ENCODE measurements at places on chromosomes 1 and 21.
A peak's percentile ranks its signal among the peaks of the same experiment; 100 is the strongest.

DNA sequence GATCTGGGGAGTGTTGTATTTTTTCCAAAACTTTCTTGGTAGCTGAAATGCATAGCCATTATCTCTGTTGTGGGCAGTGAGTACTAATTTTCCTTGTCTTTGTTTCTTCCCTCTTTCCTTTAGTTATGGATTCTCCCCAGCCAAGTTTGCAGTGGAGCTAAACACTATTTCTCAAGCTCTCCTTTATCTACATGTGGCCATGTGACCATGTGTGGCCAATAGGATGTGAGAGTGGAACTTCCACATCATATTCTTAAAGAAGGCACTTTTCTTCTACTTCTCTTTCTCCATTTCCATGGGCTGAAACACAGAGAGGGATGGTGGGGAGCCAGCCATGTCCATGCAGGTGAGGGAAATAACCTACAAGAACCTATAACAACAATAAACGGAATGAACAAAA lies 230.8 kb downstream of the CTH start:
- no peak for DNase-seq

GRCh38 chr1:245999697-246000637 lies 507.1 kb downstream of the SMYD3 start:
- no peak for DNase-seq

DNA sequence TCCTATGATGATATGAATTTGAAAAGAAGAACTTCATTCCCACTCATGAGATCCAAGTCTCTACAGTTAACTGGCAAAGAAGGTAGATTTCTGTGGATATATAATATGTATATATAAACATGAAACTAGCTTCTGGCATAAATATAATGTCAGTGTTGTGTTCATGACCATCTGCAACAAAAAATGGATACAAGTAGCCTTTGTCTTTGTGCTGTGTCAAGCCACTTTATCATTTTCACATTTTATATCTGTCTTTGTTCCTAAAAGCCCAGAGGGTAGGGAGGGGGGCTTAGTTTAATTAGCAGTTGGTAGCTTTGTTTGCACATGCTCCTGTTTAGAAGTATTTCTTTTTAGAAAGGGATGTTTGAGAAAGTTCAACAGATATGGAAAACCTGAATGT lies 56.2 kb upstream of the FASLG start:
- no peak for DNase-seq

- DNase-seq, result no peak
Observed at GRCh38 chr1:57788313-57788712, 364.5 kb upstream of the DAB1 start.

DNA sequence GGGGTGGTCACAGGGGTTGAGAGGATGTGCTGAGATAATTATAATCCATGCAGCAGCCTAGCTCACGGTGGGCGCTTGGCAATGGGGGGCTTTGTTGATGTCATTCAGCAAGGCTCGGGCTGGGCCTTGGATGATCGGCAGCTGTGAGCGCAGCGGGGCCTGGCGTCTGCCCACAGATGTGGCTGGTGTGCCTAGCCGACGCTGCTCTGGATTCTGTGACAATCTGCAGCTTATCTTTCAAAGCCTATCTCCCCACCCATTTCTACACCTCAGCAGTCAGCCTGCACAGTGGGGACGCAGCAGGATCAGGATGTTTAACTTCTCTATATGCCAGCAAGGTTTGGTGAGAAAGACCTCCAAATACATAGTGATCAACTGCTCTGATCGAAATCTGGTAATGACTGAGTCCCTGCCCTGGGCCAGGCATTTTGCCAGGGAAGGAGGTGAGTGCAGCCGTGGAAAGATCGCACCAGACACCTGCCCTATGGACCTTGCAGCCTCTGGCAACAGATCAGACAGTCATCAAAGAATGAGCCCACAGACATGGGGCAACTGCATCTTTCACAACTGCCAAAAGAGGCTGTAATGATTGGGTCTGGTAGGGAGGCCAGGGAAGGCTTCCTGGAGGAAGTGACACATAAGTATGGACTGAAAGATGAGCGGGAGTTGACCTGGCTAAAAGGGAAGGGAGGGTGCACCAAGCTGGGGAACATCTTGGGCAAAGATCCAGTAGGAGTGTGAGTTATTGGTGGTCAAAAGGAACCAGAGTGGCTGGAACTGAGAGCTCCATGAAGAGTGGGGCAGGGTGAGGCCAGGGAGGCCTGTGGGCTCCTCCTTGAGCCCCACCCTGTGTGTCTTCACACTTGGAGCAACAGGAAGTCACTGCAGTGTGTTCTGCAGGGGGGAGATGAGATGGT lies 35.3 kb downstream of the EPHB2 start:
- DNase-seq, result no peak

GRCh38 chr1:33634806-33635205 lies 162.4 kb downstream of the ZSCAN20 start:
- DNase-seq, result no peak

- no peak for DNase-seq
Observed at GRCh38 chr1:30877205-30877912, 31.2 kb downstream of the SDC3 start.

GRCh38 chr1:78645723-78646122 lies 3.9 kb upstream of the IFI44 start:
- DNase-seq, result no peak

DNA sequence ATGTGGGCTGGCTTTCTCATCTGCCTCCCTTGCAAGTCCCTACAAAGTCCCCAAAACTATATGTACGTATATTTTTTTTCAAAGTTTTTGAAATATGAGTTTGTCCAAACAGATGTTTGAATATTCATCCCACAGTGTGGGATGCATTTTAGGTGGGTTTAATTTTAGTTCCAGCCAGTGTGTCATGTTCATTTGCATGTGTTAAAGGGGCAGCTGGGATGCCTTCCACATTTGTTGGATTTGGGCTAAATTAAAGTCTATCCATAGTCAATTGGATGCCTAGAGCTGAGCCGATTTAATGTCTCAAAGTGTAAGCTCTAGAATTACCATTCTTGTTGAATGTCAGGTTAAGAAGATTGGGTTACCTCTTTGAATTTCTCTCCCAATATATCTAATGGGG lies 139.2 kb downstream of the GALNT2 start:
- no peak for DNase-seq

GRCh38 chr1:3530086-3530925 lies 75.8 kb downstream of the ARHGEF16 start:
- DNase-seq, result no peak

DNA sequence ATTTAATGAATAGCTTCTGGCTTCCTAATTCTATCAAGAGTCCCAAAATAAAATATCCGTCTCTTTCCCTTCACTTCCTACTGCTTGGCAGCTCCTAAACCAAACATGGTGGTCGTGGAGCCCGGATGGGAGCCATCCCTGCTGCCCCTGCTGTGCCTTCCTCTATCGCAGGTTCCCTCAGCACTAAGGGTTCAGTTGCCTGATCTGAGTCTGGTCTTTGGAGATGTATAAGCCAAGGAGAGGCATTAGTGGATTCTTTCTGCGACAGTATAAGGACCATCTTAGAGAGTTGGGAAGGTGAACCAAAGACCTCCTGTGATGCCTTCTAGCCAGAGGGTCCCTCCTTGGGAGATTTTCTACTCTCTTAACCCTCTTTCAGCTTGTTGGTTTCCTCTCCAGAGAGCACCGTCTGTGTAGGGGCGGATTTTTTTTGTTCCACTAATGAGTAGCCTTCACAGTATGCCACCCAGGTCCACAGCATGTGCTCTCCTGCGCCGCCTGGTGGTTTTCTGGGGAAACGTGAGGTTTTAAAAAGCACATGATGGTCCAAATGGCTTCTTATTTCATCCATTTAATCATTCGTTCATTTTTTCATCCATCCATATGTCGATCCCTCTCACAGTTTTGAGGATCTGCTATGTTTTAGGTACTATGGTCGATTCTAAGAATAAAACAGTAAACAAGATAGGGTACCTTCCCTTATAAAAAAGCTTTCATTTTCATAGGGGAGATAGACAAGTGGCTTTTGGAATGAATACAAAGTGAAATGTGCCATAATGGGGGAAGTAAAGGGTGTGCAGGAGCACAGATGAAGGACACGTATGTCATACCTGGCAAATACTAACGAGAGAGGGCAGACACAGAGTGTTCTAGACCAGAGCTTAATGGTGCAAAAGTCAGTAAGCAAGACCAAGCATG lies 71.0 kb downstream of the NFASC start:
- peak; percentile 80 for DNase-seq

- DNase-seq, result no peak
Observed at GRCh38 chr1:46653405-46653958, 14.7 kb downstream of the ATPAF1 start.

- no peak for DNase-seq
Observed at GRCh38 chr1:198607714-198608113, 31.1 kb upstream of the PTPRC start.

DNA sequence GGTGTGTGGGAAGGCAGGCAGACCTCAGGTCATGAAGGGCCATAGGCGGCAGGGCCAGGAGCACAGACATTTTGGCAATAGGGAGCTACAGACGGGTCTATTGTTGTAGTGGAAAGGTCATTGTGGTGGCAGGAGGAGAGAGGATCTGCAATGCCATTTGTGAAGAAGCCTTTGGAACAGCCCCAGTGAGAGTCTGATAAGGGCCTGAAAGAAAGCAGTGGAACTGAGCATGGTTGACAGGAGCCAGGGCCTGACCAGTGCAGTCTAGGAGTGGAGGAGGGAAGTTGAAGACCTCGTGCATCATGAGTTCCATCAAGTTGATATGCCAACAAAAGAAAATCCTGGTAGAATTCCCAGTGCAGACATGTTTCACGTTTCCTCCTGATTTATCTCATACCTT lies 65.5 kb downstream of the UCK2 start:
- no peak for DNase-seq

GRCh38 chr1:162873671-162874666 lies 13.0 kb upstream of the CCDC190 start:
- DNase-seq, result peak; percentile 64

- no peak for DNase-seq
Observed at GRCh38 chr1:76841460-76841859, 25.8 kb upstream of the ST6GALNAC5 start.

DNA sequence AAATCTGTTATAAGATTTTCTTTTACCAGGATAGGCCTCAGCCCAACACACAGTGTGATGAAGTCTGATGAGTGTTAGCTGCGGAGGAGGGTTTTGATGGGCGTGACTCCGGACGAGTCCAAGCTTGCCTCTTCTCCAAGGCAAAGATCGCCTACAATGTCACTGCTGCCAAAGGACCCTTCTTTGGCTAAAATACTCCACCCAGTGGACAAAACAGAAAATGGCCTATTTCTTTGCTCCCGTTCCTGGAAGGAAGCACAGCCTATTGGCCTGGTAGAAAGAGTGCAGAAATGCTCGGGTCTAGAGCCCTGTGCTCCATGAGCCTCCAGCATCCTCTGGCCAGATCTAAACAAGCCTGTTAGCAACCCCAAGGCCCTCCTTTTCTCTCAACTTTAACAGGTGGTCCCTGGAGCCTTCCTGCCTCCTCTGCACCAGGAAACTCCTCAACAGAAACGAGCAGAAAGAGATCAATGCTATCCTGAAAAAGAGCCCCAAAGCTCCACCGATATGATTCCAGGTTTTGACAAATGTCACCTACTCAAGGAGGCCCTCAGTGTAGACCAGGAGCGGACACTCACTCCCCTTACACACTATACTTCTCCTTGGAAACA lies 3.4 kb upstream of the CASQ2 start:
- peak; percentile 82 for DNase-seq

- no peak for DNase-seq
Observed at GRCh38 chr1:159065106-159065505, 11.5 kb downstream of the AIM2 start.

DNA sequence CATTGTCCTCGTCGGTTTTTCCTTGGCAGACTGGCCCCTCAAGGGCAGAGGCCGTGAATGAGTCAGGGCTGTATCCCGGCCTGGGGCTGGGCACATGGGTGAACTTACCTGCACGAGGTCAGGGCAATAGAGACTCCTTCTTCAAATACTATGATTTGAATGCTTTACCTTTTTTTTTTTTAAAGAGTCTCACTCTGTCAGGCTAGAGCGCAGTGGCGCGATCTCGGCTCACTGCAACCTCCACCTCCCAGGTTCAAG lies 5.0 kb downstream of the LAPTM5 start:
- DNase-seq, result no peak

DNA sequence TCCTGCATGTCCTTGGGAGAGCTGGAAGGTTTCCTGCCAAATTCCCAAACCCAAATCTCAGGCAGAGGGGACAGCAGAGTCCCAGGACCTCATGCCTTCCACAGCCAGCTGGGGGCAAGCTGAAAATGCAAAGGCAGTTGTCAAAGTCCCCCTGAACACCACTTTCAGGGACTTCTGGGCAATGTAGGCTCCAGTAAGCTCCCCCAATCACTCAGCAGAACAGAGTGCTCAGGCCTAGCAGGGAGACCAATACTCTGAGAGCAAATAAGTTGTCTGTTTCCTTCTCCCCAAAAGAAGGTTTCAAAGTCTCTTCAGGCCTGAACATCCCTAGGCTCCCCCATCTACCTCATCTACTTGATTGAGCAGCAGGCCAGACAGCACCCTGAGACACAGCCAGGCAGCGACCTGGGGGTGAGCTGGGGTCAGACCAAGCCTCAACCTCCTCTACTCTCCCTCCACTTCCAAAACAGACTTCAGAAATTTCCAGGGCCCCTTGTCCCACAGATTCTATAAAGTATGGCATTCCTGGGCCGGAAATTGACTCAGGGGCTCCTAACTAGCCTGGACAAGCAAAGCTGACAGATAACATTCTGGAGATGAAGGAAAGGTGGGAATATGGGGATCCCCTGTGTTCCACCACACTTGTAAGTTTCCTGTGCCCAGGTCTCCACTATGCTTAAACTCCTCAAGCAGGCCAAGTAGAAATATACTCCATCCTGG lies 1.9 kb downstream of the SLC9A1 start:
- no peak for DNase-seq

GRCh38 chr1:85406887-85407533 lies 57.9 kb downstream of the DDAH1 start:
- no peak for DNase-seq

- DNase-seq, result no peak
Observed at GRCh38 chr1:157292302-157292701, 154.1 kb upstream of the ETV3 start.

DNA sequence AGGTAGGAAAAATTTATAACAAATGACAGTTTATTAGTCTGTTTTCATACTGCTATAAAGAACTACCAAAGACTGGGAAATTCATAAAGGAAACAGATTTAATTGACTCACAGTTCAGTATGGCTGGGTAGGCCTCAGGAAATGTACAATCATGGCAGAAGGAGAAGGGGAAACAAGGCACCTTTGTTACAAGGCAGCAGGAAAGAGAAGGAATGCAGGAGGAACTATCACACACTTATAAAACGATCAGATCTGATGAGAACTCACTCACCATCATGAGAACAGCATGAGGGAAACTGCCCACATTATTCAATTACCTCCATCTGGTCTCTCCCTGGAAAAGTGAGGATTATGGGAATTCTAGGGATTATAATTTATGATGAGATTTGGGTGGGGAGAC lies 61.3 kb downstream of the ASB17 start:
- DNase-seq, result no peak

DNA sequence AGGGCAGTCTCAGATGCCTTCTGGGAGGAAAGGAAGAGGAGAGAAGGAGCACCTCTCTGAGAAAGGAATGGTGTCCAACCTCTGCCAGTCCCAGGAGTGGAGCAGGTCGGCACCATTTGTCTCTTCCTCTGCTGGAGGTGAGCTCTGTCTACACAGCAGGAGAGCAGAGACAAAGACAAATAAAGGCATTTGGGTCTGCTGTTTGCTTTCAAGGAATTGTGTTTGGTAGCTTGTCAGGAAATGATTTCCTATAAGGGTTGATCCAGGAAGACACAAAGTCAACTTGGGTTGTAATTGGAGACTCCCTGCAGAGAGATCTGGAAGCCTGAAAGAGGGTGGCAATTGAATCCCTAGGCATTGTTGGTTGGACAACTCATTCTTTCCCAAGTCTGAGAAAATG lies 34.5 kb upstream of the PLXNA2 start:
- no peak for DNase-seq

Data from NCI-H1092 treated with DMSO at 0.1 percent for 48 hours (cell line).